ENCODE measurements at places on chromosomes 16 and 17.

GRCh38 chr17:17824119-17824782 lies 12.5 kb downstream of the SREBF1 start:
- DNase-seq, result no peak

DNA sequence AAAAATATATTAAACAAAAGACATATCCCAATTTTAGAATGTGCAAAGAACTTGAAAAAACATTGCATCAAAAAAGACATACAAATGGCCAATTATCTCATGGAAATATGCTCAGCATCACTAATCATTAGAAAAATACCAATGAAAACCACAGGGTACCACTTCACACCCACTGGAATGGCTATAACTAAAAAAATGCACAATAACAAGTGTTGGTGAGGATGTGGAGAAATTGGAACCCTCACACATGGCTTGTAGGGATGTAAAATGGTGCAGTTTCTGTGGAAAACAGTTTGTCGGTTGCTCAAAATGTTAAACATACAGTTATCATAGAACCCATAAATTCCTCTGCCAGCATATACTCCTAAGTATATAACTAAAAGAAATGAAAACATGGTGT lies 796 bp upstream of the PSMB6 start:
- no peak for DNase-seq

DNA sequence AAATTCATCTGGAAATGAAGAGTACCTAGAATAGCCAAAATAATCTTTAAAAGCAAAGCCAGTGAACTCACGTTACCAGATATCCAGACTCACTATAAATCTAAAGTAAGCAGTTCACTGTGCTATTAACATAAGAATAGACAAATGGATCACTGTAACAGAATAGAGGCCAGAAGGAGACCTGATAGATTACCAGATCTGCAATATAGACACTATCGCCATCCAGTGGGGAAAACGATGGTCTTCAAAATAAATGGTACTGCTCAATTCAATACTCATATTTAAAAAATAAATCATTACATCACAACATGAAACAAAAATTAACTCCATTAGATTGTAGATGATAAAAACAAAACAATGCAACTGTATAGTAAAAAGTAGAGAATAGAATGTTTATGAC lies 158.6 kb upstream of the CDH8 start:
- DNase-seq, result no peak

DNA sequence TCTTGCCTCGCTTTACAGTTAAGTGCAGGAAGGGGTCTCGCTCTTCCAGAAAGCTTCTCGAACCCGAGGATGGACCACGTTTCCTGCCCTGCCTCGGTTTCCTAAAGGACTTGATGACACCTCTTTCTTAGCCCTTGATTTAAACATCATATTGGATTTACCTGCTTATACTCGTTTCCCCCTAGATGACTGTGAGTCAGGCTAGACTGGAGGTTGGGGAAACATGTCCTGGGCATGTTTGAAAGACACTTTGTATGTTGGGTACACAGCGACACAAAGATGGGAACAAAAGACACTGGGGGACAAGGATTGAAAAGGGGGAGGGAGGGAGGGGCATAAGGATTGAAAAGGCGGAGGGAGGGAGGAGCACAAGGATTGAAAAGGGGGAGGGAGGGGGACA lies 30.0 kb downstream of the SDK2 start:
- DNase-seq, result no peak

GRCh38 chr16:2692948-2693651 lies 10.8 kb downstream of the KCTD5 start:
- DNase-seq, result peak; percentile 59

DNA sequence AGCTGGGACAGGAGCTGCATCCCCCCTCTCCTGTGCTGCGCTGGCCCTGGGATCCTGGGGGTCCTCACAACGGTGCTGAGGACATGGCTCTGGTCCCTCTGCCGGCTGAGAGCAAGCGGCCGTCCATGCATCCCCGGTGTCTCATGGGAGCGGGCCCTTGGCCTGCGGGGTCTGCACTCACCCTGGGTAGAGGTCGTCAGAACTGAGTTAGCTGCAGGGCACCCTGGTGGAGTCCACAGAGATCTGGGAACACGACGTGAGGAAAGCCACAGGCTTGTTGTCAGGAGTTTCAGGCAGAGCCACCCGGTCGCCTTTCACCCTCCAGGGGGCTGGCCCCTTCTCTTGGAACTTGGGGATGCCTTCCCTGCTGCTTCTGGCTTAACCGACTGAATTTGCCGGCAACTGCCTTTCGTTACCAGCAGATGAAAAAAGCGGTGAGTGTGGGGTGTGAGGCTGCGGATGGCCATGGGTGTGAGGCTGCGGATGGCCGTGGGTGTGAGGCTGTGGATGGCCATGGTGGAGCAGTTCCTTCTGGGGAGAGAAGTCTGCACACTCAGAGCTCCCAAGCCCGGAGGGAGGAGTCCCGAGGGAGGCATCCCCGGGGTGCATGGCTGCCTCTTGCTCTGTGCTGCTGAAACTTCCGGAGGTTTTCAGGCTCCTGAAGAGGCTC lies 81.7 kb downstream of the LMF1 start:
- no peak for DNase-seq

DNA sequence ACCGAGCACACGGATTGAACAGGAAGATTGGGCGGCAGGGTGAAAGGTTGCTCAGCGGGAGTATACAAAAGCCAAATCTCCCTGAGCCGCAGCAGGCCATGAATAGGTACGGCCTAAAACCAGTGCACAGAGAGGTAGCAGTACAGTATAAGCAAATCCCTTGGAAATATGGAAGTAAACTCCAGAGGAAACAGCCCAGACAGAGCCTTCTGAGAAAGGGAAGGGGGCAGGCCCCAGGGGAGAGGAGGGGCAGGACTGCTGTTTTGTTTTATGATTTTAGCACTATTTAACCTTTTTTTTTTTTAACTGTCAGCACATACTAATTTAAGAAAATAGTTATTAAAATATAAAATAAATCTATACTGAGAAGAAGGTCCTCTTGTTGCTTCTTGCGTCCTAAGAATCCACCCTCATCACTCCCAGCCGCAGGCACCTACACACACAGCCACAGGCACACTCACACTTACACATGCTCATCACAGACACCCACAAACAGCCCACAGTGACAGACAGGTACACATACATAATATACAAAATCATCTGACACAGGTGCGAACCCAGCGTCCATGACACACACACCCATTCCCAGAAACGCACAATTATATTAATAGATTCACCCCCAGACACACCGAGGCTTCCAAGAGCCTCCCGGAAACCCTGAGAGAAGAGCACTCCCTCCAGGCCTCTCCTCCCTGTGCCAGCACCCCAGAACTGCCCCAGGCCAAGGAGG lies 12.8 kb downstream of the PLXDC1 start:
- no peak for DNase-seq

DNA sequence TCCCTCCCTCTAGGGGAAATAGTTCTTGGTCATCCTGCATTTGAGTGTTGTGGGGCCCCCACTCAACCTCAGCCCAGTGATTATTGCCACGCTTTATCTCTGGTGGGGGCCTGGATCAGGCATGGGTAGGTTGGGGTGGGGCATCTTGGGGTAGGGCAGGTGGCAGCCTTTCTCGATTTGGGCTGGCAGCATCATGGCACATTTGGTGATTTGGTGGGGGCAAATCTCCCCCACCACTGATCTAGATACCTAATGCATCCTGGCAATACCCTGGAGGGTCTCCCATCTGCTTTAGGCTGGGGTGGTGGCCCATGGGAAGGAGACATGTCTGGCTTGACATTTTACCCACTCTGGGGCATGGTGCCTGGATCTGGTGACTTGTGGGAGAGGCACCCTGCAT lies 40.2 kb downstream of the NLRP1 start:
- DNase-seq, result no peak

DNA sequence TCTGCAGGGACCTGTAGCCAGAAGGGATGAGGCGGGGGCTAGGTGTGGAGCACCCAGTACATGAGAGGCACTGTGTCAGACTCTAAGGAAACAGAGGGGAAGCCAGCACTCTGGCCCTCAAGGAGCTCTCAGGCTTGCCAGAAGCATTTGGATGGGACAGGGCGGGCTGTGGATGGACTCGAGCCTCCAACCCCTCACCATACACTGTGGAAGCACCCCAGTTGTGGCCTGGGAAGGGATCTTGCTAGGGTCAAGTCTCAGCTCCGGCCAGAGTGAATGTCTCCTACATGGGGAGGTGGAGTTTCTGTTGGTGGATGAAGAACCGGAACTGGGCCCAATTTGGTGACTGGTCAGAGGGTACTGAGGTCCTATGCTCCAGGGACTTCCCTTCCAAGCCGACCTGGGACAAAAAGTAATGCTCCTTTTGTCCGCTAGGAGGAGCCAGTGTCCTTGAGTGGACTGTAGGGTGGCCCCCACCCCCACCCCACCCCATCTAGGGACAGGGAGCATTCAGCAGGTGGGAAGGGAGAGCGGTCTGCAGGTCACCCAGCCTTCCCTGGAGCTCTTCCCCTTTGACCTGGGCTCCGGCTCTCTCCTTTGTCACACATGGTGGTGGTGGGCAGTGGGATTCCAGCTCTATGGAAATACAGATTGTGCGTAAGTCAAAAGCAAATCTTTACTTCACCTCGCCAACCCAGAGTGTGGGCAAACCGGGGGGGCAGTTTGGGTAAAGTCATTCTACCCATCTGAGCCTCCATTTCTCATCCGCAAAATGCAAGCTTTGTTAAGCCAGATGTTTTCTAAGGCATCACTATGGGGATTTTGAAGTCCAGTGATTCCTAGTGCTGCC lies 20.4 kb upstream of the PHB1 start:
- no peak for DNase-seq

GRCh38 chr17:35731917-35732805 lies 722 bp downstream of the RASL10B start:
- DNase-seq, result no peak

DNA sequence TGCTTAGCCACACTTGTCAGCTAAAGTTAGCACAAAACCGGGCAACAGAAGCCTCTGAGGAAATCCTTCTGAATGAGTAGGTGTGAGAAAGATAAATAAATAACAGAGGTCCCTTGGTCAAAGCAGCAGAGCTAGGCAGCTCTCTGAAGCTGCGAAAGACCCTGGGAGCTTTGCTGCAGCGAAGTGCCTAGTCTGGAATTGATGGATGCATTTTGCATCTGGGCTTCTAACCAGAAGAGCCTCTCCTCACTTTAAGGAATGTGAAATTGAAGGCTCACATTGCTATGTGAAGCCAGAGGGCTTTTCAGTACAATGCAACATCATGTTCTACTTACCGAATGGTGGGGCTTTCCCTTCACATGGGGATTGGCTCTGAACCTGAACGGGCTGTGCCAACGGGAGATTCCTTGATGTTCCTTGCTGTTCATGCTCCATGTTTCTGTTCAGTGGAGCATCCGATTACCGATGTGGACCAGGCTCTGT lies 274.6 kb downstream of the HS3ST3B1 start:
- DNase-seq, result no peak

DNA sequence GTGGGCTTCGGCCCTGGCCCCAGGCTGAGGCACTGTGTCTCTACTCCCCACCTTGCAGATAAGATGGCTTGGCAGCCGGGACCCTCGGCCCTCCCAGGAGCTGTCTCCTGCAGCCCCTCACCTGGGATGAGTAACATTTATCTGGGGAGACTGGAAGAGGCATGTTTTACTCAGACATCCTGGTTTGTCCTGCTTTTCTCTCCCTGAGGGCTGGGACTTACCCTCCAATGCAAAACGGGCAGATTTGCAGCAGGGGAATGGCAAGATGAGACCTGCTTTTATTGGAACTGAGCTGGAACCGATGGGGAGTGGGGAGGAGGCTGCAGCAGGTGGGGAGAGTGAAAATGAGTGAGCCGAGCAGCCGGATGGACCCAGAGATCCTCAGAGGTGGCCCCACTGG lies 27.3 kb upstream of the UBE2G1 start:
- no peak for DNase-seq

GRCh38 chr17:65853816-65854215 lies 292.4 kb upstream of the AXIN2 start:
- no peak for DNase-seq

DNA sequence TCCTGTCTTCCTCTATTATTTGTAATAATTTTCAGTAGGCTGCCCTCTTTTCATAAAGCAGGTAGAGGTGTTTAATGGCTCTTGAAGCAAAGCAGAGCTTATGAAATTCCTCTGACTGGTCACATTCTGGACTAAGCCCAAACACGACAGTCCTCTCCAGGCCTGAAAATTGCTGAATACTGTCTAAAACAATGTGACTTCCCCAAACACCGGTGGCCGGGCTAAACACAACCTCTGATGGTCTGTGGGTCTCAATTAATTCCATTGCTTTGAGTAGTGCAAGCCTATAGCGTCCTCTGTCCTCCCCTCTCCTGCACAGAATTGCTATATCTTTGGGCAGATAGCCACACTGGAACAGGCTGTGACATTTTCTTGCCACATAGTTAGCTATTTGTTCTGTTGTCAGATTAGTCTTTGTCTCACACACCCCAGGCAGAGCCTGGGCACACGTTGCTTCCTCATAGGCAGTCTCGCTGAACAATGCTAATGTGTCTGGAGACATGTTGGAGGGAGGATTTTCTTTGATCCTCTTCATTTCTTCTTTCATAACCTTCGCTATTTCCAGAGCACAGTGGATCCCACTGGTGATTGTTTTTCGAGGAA lies 10.8 kb upstream of the SLFN12L start:
- DNase-seq, result no peak

- no peak for DNase-seq
Observed at GRCh38 chr16:26330654-26331053, 638.9 kb downstream of the HS3ST4 start.

- no peak for DNase-seq
Observed at GRCh38 chr16:47449788-47450187, 11.1 kb downstream of the ITFG1 start.

DNA sequence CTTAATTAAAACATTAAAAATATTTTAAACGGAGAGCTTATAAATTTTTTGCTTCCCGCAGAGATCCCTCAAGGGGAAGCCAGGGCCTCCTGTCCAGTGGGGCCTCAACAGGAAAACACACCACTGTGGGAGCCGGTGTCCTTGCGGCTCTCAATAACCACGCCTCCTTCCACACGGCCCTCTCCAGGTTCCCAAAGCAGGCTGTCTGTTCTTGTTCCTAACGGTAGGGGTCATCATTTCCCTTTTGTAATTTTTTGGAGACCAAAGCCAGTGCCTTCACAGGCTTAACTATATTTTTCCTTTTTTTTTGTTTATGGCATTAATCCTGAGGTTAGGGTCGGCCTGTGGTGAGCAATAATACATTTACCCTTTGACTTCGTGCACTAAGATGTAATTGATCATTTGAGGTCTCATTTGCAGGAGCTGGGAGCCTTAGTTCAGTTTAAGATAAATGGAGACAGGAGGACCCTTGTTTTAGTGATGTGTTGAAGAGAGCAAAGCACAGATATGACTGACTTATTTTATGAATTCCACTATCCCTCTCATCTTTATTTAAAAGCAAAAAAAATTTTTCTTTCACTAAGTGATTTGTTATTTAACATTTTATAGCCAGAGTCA lies 77.5 kb upstream of the N4BP1 start:
- peak; percentile 14 for DNase-seq
